ENCODE measurements at places on chromosomes 6 and 20. TPM values are rescaled to one million over a fixed set of nuclear protein-coding genes. Genes with fewer than 3 reads are reported as not detected.

The GTSF1L gene
- not detected for polyA plus RNA-seq

The TP53TG5 gene
- 0.33 TPM for polyA plus RNA-seq

DNA sequence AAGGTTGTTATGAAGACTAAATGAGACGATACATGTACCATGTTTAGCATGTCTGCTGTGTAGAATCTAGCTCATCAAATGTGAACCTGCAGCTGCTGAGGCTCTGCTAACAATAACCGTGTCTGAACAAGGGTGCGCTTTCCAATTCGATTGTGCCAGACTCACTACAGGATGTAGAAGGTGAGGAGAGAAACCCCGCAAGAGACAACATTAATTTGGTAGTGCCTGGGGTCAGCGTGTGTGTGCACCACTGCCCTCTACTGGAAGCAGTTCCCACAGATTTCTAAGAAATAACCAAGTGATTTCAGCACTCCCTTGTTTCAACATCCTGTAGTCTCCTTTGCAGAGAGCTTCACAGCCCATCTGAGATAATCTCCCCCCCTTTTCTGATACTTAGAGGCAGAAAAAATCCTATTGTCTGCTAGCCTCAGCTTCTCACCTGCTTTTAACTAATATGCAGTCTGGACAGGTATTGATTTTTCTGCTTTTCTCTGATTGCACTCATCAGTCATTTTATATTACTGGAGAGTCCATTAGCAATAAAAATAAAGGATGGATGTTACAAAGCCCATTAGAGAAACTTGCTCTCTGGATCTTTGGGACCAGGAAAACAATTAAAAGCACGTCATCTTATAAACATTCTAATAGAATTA lies 96.7 kb upstream of the BACH2 start:
- peak; percentile 53 for DNase-seq

The NKAPL gene
- 0.87 TPM for polyA plus RNA-seq

DNA sequence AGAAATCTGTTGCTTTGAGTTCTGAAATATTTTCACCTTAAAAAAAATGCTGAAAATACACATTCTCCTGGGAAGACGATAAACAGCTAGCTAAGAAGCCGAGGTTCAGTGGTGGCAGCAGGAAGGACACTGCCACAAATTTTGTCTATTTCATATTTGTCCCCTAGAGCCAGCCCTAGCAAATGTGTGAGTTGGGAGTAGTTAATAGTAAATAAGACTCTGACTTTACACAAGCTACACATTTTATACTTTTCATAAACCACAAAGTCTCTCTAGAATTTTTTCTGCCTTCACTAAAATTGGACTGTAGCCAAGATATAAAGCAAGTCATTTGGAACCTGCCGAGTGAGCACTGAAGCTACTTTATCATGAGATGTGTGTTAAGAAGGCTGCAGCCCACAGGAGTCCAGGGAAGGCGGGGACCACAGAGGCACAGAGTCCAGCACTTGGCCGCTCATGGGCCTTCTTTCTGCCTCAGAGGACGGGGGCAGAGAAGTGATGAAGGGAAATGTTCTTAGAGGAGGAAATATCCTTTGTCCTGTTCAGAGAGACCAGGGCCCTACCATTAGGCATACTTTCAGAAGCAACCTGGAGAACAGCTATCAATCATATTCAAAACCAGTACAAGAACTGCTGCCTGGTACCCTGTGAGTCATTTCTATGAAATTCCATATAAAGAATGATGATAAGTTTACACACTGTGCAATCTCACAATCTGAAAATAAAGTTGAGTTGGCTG lies 241.7 kb upstream of the TAB2 start:
- no peak for DNase-seq

GRCh38 chr6:117491916-117492315 lies 9.4 kb downstream of the DCBLD1 start:
- DNase-seq = no peak

DNA sequence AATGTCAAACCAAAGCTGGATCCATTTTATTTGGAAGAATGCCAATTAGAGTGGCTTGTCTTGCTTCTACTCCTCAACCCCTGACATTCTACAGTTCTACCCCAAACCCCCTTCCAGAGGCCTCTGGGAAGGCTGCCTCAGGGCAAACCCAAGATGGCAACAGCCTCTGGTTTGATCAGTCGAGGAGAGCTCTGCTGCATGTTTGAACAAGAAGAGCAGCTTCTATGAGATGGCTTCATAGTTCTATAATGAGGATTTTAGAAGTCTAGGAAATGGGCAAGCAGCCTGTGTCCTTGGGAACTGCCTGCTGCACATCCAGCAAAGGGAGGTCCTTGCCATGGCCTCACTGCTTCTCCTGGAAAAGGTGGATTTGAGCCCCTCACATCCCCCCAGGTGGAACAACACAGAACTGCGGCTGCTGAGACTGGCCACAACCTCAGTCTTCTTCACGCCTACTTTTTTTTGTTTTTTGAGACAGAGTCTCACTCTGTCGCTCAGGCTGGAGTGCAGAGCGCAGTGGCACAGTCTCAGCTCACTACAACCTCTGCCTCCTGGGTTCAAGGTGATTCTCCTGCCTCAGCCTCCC lies 37.9 kb downstream of the ZC3H12D start:
- no peak for DNase-seq

The GRM1 gene
- polyA plus RNA-seq = not detected

The LHFPL5 gene
- not detected for polyA plus RNA-seq

The ZSCAN9 gene
- polyA plus RNA-seq = 7.0 TPM

DNA sequence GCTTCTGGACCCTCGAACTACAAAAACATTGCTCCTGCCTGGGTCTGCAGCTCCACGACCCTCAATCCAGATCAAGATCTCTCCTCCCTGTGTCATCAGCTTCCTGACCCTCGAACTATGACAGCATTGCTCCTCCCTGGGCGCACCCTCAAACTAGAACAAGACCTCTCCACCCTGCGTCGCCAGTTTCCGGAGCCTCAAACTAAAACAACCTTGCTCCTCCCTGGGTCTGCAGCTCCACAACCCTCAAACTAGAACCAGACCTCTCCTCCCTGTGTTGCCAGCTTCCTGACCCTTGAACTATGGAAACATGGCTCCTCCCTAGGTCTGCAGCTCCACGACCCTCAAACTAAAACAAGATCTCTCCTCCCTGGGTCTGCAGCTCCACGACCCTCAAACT lies 339.7 kb upstream of the SULF2 start:
- no peak for DNase-seq

GRCh38 chr6:33075568-33076405 lies at the start of gene HLA-DPB1:
HLA-DPB1 (plus strand) TSS chr6:33075990; CDS start chr6:33076042, 52 bp downstream.
- DNase-seq = no peak

DNA sequence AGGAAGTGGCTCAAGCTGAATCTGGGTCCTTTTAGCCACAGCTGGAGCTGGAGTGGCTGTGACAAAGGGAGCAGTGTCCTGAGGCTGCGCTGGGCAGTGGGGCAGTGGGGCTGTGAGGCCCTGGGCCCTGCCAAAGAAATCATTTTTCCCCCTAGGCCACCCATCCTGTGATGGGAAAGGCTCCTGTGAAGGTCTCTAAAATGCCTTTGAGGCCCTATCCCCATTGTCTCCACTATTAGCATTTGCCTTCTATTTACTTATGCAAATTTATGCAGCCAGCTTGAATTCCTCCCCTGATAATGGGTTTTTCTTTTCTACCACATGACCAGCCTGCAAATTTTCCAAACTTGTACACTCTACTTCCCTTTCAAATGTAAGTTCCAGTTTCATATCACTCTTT lies 539.2 kb downstream of the MEI4 start:
- DNase-seq = no peak

DNA sequence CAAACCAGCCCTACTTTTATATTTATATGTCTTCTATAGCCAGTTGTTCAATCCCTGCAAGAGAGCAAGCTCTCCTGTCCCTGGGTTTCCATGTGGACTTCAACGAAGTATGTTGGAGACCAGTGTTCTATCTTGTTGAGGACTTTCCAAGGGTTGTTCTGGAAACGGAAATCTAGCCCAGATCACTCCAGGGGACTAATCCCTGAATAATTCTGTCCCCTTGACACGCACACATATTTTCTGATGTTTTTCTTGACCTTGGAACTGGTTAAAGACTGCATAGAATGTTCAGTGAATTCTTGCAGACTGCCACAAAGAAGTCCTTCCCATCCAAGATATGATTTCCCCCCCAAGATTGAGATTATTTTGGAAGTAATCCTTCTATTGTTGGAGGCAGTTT lies 9.5 kb upstream of the MYLK2 start:
- DNase-seq = no peak

The PRSS16 gene
- polyA plus RNA-seq = 23.7 TPM

DNA sequence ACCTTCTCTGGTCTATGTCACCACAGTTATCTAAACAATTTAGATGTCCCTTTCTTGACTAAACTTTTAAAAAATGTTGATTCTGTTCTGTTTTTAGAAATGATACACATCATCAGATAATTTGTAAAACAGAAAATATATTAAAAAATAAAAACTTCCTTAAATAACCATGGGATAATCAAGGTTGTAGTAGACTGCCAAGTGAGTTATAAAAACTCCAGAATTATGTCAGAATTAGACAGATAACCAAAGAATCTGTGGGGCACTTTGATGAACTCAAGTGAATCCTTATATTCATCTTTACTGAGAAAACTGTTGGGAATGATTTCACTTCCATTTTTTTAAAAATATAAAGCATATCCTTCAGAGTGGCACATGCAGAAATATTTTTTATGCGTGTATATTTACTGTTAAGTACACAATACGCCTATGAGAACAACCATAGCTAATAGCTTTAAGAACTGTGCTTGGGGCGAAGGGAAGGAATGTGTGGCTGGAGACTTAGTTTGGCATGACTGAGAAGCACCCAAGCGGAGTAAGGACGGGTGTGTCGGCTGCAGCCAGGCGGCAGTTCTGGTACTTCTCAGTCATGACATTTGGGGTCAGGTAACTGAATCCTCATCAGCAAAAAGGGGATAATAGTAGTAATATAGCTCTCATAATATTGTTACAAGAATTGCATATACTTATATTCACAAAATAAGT lies 604.7 kb upstream of the CITED2 start:
- no peak for DNase-seq

The GABRR1 gene
- not detected for polyA plus RNA-seq

- no peak for DNase-seq
Observed at GRCh38 chr6:93974332-93974731, 555.0 kb upstream of the EPHA7 start.

GRCh38 chr20:16748308-16748900 lies at the start of gene OTOR:
OTOR (plus strand) TSS chr20:16748358; CDS start chr20:16748402, 44 bp downstream.
- DNase-seq = peak; percentile 48

The OPRM1 gene
- polyA plus RNA-seq = not detected

GRCh38 chr6:139778688-139779087 lies 404.2 kb upstream of the CITED2 start:
- peak; percentile 62 for DNase-seq

The ASIP gene
- polyA plus RNA-seq = 1.1 TPM

GRCh38 chr6:122730775-122731386 lies 48.6 kb upstream of the FABP7 start:
- DNase-seq = no peak

The RIN2 gene
- polyA plus RNA-seq = 19.4 TPM

DNA sequence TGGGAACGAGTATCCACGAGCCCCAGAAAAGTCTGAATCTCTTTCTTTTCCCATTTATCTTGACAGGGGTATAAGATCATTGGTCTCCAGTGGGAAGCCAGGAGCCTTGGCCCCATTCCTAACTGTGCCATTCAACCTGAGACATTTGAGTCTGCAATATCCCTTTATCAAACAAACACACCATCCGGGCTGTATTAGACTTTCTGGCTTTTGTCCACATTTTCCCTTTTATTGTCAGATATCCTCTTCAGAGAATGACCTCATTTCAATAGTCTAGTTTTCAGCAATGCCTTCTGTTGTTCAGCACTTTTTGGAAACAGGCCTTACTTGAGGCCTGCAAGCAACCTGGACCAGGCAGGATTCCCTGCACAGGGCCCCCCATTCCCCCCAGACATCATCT lies 15.7 kb downstream of the BPIFA1 start:
- DNase-seq = no peak

The LINC00237 gene
- not detected for polyA plus RNA-seq

- DNase-seq = no peak
Observed at GRCh38 chr20:1381753-1382591, 10.9 kb downstream of the FKBP1A start.

DNA sequence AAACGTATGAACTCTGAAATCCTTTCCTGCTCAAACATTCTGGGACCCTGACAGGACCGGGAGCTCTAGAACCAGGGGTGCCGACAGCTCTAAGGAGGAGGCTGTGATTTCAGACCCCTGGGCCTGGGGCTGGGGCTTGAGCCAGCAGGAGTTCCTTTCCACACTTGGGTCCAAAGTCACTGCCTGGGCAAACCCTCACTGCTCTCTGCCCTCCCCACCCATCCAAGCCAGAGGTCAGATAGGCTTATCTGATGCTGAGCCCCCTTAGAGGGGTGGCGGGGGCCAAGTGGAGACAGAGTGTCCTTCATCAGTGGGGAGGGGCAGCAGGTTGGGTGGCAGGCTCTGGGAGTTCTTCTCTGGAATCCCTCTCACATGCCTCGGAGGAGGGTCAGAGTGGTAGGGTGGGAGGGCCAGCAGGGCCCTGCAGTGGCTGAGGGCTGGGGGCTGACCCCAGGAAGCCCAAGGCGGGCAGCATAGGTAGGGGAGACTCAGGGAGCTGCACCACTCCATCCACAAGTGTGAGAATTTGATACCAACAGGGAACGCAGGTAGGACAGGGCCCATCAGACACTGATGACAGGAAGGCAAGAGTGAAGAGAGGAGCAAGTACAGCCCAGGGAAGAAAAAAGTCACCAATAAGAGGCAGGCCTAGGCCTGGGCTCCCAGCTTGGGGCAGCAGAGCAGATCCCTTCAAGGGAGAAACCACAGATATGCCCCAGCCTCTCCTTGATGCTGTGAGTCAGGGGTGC lies 121.0 kb downstream of the MRPL14 start:
- no peak for DNase-seq

- DNase-seq = no peak
Observed at GRCh38 chr20:61125076-61125475, 127.0 kb upstream of the CDH4 start.

DNA sequence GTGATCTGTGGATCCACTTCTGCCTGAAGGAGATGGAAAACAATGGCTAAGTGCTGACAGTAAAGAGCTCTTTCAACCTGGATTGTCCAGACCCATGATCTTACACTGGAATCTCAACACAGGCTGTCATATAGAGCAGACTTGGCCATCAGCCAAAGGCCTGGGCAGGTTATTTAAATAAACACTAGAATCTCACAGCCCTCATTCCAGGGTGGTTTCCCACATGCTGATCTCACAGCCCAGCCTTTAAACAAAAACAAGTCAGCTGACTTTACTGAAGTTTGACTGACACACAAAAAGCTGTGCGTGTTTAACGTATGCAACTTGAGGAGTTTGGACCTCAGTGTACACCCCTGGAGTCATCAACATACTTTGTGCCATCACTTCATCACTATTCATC lies 28.4 kb downstream of the SYNDIG1 start:
- DNase-seq = peak; percentile 64

DNA sequence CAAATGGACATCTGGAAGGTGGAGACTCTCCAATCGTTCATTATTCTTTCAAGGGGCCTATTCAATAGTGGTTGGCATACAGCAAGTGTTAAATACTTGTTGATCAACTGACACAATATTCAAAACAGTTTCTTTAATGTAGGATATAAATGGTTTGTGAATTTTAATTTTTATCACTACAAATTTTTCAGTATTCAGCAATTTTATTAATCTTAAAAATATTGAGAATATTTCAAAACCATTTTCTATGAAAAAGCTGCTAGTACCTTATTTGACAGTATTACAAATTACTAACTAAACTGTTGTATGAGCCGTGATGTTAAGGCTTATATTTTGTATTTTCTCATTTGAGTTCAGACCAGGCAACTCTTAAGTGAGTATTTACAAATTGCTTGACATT lies 32.4 kb downstream of the NCOA7 start:
- DNase-seq = no peak

Measured in stomach (tissue), 19 donors.